ENCODE measurements at places on chromosomes 4 and X.

DNA sequence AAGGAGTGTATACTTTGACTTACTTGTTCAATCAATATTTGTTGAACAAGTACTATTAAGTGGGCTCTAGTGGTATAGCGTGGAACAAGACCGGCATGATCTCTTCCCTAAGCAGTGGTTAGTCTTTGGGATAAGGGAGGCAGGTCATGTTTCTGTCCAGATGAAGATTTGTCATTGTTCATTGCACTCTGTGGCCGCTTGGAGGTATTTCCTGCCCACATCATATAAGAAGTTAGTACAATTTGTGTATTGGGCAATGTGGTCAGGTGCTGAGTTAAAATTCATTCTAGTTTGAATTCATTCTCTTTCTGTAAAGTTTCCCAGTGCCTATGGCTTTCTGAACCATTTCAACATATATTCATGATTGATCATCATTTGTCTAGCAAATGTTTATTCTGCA, 101.1 kb upstream of the SHISA3 start:
- no peak for DNase-seq

DNA sequence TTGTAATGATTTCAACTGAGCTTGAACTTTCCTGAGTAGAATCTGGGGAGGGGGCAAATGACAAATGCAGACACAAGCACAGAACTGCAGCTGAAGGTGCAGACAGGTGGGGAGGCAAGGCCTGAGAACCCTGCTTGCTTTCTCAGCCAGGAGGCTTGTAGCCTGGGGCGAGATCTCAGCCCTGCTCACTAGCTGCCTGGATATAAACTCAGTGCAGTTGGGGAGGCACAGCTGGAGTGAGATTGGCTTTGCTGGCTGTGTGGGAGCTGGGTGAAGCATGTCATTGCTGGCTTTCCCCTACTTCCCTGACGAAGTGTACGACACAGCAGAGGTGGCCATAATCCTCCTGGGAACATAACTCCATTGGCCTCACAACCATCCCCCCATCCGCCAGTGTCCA, 55.5 kb upstream of the NEXMIF start:
- DNase-seq = no peak

GRCh38 chr4:104901961-104902605, 244.6 kb upstream of the TET2 start:
- no peak for DNase-seq

GRCh38 chr4:140743194-140743931, 12.8 kb downstream of the TBC1D9 start:
- no peak for DNase-seq

DNA sequence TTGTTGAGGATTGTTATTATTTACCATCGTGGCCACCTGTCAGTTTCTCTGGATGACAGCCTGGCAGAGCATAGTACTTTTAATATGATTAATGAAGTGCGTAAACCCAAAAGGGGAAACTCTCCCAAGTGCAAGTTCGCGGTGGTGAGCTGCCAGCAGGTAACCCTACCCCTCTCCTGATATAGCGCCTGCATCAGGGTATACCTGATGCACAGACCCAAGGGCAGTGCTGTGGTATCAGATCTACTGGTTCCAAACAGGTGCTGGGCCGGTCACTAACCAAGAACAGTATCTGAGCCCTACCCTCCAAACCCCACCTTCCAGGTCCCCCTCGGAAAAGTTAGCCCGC, 1.6 kb downstream of the RNF150 start:
- DNase-seq = no peak

Data from right lung (tissue), 10 donors.